ENCODE measurements at places on chromosomes 7 and 10. TPM values are rescaled to one million over a fixed set of nuclear protein-coding genes. Genes with fewer than 3 reads are reported as not detected.

DNA sequence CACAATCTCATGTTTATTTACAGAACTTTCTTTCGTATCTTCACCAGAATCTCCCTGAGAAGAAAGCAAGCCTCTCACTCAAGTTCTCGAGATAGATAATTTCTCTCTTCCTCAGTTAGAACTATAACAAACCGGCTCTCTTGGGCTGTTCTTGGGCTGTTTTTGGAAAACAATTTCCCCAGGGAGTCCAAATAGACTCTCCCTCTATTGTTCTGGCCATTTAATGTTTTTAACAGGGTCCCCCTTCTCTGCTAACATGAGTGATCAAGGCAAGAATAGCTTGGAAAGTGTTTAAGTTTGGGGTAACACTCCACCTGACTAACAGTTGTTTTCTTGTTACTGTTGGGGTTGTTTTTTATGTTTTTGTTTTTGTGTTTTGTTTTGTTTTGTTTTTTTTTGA lies 64.8 kb upstream of the UCN3 start:
- no peak overlapping the region for H3K4me3 ChIP-seq
- DNase-seq = no peak
- peaks cover 12% of the 10 kb centered on the region for H3K36me3 ChIP-seq
- H3K4me1 ChIP-seq = peaks cover 37% of the 10 kb centered on the region
- peaks cover 2% of the 10 kb centered on the region for H3K27me3 ChIP-seq
- H3K27ac ChIP-seq = no peak overlapping the region

DNA sequence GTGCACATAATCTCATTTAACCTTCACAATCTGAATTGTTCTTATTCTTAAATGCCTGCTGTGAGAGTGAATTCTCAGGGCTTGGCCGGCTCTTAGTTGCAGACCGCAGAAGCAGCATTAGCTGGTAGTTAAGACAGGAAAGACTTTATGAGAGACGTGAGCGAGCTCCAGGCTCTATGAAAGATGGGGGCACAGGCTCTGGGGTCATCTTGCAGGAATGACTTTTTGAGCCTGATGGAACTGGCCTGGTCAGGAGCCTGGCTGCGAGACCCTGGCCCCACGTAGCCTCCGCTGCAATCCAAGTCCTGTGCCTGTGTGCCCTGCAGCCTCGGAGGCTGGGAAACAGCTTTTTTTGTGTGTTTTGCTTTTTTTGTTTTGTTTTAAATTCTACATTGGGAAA lies 958.8 kb upstream of the ZNF722 start:
- H3K27me3 ChIP-seq = no peaks in the 10 kb centered on the region
- no peak for DNase-seq
- no peak overlapping the region for H3K4me3 ChIP-seq
- H3K36me3 ChIP-seq = no peaks in the 10 kb centered on the region

- H3K27me3 ChIP-seq = peaks cover 23% of the 10 kb centered on the region
- no peaks in the 10 kb centered on the region for H3K36me3 ChIP-seq
- H3K4me1 ChIP-seq = no peaks in the 10 kb centered on the region
- no peak for DNase-seq
These were observed 14.9 kb upstream of the HSPA12A start for GRCh38 chr10:116757246-116757645.

The PTF1A gene
- not detected for total RNA-seq

The SLC39A12 gene
- total RNA-seq = not detected

The GPR15LG gene
- not detected for total RNA-seq

- H3K36me3 ChIP-seq = no peaks in the 10 kb centered on the region
- no peak overlapping the region for H3K27ac ChIP-seq
- H3K4me3 ChIP-seq = no peak overlapping the region
- peaks cover 4% of the 10 kb centered on the region for H3K4me1 ChIP-seq
These were observed 95.1 kb upstream of the DIP2C start for GRCh38 chr10:784403-785088.

DNA sequence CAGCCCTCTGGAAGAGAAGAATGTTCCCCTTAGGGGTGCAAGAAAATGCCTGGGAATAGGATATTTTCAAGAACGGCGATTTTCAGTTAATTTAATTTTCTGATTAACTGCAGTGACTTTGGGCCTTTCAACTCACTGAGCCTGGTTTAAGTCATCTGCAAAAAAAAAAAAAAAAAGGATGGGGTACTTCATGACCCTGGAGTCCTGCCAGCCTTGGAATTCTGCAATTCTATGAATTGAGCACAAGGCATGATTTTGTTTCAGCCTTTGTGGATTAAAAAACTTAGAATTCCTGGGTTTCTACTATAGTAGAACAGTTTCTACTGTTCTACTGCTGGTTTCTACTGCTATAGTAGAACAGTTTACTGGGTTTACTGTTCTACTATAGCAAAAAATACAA lies 58.3 kb upstream of the CALD1 start:
- peaks cover 7% of the 10 kb centered on the region for H3K36me3 ChIP-seq
- no peaks in the 10 kb centered on the region for H3K4me1 ChIP-seq
- H3K27me3 ChIP-seq = no peaks in the 10 kb centered on the region
- H3K27ac ChIP-seq = no peak overlapping the region
- DNase-seq = no peak

The TMEM270 gene
- total RNA-seq = not detected

DNA sequence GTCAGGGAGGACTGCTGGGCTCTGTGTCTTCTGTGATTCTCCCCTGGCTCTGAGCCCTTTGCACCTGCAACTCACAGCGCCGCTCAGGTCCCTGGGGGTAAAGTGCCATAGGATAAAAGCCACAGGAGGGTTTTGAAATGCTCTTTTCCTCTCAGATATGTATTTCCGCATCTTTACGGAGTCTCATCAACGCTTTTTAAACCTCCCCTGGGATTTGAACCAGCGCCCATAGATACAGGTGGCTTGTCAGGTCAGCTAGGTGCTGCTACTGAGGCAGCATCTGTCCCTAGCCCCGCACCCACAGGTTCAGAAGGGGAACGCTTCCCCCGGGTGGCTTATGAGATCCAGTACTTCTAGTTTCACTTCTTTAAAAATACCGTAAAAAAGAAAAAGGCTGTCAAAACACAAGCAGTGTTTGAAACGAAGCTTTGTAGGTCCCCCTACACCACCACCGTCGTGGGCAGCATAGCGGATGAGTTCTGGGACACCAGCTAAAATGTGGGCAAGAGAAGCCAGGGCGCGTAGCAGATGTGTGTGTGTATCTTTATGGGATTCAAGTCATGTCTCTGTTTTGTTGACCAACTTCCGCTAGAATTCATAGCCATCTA lies 173.5 kb downstream of the CUX1 start:
- peaks cover 22% of the 10 kb centered on the region for H3K4me1 ChIP-seq
- H3K36me3 ChIP-seq = no peaks in the 10 kb centered on the region
- no peak overlapping the region for H3K27ac ChIP-seq
- H3K27me3 ChIP-seq = no peaks in the 10 kb centered on the region
- H3K4me3 ChIP-seq = peak overlapping the region; percentile 49

GRCh38 chr7:32259931-32260596 lies 189.9 kb upstream of the PDE1C start:
- DNase-seq = no peak
- H3K27ac ChIP-seq = no peak overlapping the region
- no peaks in the 10 kb centered on the region for H3K27me3 ChIP-seq

Measured in activated CD4-positive, alpha-beta T cell treated with anti-CD3 and anti-CD28 coated beads for 36 hours (primary cell).